ENCODE measurements at places on chromosomes 13 and 19.
A peak's percentile ranks its signal among the peaks of the same experiment; 100 is the strongest.

DNA sequence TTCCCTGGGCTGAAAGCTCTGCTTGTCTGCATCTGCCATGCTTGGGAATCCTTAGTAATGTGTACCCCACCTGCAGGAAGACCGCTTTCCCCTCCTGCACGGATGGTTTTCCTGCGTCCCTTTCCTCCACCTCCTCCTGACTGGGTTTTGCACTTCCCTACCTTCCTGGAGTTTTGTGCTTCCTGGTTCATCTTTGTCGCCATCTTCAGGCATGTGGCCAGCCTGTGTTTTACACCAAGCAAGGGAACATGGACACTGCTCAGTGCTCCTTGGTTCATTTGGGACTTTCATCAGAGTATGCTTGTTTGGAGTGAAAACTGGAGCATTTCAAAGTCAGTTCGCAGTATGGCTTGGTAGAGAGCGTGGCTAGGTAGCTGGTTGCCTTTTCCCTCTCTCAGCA lies 30.7 kb downstream of the ERICH6B start:
- DNase-seq = no peak

GRCh38 chr13:51000571-51001260 lies 91.1 kb downstream of the RNASEH2B start:
- no peak for DNase-seq

- no peak for DNase-seq
Observed at GRCh38 chr13:111179908-111180760, 65.0 kb downstream of the ARHGEF7 start.

DNA sequence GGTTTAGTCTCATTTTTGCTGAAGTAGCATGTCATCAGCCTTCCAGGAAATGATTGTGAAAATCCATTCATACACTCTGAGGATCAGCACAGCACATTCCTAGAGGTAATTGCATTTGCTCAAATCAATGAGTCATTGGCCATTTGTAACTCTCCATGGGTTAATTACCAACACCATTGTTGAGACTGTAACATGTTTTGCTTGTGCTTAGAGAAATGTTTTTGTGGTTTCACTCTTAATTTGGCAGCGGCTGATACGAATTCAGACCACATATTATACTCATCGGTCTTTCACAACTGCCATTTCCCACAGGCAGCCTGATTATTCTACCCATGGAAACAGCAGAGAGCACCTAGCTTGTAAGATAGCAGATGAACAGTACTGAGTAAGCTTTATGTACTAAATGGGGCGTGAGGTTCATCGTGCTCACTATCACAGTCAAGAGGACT lies 110.3 kb downstream of the NHLRC3 start:
- no peak for DNase-seq

DNA sequence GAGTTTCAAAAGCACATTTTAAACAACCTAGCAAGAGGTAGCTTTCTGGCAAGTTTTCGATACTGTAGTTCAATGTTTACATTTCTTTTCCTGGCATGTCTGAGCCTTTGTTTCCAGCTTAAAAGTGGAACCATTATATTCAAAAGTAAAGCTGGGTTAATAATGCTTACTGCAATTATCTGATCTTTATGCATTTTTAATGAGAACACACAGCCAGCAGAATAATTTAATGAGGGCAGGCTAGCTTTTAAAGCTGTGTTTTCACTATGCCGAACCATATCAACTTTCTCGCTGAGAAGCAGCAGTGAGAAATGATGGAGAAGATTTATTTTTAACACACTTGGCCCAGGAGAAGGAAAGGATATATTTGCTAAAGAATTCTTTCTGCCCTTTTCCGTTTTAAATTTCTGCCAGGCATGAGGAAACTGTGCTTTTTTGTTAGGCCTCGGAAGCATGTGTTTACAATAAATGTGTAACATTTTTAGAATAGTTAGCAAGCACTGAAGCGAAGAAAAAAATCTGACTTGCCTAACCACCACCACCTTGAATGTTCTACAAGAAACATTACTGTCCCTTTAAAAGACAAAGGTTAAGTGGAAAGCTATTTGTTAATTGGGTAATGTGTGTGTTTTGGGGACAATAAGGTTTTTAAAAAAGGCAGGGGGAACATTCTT lies 1.0 kb downstream of the MBNL2 start:
- no peak for DNase-seq

DNA sequence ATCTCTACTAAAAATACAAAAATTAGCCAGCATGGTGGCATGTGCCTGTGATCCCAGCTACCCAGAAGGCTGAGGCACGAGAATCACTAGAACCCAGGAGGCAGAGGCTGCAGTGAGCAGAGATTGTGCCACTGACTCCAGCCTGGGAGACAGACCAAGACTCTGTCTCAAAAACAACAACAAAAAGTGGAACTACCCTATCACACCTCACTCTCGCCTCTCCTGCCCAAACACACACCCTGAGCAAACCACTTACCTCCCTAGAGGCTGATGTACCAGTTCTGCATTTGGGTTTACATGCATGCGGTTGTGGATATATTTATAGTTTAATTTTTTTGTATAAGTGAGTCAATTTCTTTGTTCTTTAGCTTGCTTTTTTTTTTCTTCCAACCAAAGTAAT lies 7.7 kb upstream of the PTOV1 start:
- no peak for DNase-seq

- peak; percentile 8 for DNase-seq
Observed at GRCh38 chr13:80341756-80342370, 937 bp upstream of the SPRY2 start.

Data from inflammatory macrophage treated with lipopolysaccharide for 4 hours (primary cell).